ENCODE measurements at places on chromosomes 6 and 20. TPM values are rescaled to one million over a fixed set of nuclear protein-coding genes. Genes with fewer than 3 reads are reported as not detected.

- no peak for DNase-seq
These were observed 121.1 kb downstream of the PLEKHG1 start for GRCh38 chr6:150720774-150721233.

DNA sequence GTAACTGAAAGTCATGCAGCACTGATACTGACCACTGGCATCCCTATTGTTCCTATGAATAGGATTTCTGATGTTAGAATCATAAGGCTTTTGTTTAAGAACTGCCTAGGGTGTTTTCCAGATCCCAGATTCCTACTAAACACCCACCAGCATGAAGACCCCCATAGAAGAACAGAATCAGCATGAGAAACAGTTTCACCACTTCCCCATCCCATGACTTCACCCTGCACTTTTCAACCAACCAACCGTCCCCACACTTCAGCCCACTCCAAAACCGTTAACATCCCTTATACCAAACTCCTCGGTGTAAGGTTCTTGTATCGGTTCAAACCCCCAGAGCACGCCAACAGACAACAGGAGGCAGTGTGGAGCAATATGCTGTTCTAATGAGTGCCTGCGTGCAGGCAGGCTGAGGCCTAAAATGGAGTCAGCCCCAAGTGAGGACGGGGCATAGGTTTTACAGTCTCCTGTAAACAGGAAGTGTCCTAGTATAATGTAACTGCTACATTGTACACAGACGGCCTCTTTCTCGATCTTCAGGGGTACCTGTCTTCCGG lies 11.4 kb upstream of the SSTR4 start:
- DNase-seq = peak; percentile 34

The NAA20 gene
- total RNA-seq = 38.1 TPM

DNA sequence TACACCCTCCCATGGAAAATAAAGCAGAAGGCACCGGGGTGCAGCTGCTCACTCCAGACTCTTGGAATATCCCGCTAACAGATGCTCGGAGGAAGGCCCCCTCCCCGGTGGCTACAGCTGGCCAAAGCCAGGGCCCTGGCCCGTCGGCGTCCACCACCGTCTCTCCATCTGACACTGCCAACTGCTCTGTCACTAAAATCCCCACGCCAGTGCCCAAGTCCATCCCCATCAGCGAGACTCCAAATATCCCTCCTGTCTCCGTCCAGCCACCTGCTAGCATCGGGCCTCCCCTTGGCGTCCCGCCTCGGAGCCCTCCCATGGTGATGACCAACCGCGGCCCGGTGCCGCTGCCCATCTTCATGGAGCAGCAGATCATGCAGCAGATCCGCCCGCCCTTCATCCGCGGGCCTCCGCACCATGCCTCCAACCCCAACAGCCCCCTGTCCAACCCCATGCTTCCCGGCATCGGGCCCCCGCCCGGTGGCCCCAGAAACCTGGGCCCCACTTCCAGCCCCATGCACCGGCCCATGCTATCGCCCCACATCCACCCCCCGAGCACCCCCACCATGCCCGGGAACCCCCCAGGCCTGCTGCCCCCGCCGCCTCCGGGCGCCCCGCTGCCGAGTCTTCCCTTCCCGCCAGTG lies 143.9 kb downstream of the SOBP start:
- DNase-seq = no peak

DNA sequence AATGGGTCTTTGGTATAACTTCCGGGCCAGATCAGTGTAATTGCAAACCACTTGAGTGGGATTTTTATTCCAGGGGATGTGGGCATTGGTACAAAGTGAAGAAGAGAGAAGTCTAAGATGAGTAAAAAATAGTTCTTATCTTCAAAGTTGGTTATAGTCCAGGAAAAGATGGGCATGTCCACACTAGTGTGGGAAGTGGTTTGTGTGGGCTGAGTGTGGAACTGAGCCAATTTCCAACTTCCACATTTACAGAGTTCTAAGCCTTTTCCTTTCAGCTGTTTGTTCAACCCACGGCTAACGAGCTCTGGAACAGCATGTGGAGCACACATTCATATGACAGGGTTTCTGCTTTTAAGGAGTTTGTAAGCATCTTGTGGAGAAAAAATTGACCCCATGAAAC lies 72.3 kb upstream of the IFNGR1 start:
- peak; percentile 70 for DNase-seq
